ENCODE measurements at places on chromosomes 16 and 17.
A peak's percentile ranks its signal among the peaks of the same experiment; 100 is the strongest.

- no peak for DNase-seq
Observed at GRCh38 chr16:77853161-77853560, 64.8 kb downstream of the VAT1L start.

- DNase-seq, result no peak
Observed at GRCh38 chr16:28110074-28110473, 46.6 kb upstream of the GSG1L start.

DNA sequence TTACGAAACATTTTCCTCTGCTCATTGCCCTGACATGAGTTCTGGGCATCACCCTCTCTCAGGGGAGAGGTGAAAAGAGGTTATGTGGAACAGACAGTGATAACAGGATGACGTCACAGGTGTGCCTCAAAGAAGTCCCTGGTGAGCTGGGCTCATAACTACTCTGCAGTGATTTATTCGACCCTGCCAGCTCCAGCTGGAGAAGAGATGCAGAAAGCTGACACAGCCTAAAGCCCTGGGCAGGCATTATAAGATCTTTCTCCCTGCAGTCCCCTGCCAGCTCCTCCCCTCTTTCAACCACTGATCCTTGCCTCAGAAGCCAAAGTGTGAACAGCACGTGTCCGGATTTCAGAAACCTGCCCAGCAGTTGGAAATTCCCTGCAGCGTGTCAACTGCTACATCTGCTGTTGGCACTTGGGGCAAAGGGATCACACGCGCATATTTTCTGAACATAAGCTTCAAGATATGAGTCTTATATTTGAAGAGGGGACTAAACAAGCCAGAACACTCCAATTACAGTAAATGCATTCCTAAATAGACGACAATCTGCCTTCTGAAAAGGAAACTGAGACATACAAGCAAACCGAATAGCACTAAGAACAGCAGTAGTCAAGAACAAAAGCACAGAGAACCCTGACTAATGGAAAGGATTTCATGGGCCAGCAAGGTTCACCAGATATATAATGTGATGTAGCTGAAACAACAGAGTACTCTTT, 80.5 kb downstream of the SMG6 start:
- peak; percentile 21 for DNase-seq

GRCh38 chr16:70157105-70157476, 16.5 kb upstream of the CLEC18C start:
- no peak for DNase-seq

- no peak for DNase-seq
Observed at GRCh38 chr16:55042556-55043432, 112.1 kb downstream of the IRX5 start.

DNA sequence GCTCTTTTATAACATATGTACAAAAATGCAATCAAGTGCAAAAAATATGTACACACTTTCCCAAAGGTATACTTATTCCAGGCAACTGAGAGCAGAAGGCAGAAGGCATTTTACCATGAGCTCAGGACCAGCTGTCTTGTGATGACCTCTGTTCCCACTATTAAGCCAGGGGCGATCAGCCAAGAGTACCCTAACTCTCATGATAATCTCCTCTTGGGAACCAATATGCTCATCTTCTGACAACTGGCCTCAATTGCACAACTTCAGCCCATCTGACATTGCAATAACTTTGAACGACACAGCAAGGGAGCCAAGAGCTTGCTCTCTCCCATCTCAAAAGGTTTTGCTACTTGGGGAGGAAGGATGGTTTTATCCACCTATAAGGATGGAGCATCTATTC, 471.9 kb downstream of the HS3ST3B1 start:
- no peak for DNase-seq

- DNase-seq, result no peak
Observed at GRCh38 chr17:81163703-81164370, 1.5 kb upstream of the PVALEF start.

DNA sequence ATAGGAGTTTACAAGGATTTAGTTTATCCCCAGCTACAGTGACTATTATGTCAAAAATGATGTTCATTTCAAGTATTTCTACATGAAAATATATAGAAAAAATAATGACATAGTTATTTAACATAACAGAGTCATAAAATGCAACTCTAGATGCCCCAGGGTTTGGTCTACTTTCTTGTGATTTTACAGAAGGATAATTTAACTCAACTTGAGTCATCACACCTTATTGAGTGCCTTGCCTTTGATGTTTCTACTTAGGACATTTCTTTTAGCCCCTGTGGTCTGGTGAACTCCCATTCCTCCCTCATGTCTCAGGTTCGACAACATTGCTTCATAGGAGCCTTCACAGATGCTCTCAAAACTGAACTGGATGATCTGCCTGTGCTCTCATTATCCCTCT, 2.0 kb downstream of the KRT20 start:
- no peak for DNase-seq

DNA sequence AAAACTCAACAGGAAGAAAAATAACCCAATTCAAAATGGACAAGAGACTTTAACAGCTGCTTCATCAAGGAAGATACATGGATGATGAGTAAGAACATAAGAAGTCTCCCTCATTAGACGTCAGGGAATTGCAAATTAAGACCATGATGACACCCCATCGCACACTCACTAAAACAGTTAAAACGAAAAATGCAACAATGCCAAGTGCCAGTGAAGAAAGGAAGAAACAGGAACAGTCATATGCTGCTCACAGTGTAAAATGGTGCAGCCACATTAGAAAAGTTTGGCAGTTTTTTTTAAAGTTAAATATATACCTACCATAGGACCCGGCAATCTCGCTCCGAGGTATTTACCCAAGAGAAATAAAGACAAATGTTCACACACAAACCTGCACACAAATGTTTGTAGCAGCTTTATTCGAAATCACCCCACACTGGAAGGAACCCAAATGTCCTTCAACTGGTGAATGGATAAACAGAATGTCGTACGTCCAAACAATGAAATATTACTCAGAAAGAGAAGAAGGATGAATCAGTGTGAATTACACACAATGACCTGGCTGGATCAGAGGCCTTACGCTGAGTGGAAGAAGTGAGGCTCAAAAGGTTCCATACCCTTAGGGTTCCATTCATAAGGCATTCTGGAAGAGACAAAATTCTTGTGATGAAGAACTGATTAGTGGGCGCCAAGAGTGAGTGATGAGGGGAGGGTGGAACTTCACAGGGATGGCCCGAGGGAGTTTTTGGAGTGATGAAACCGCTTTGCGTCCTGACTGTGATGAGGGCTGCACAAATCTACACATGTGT, 110.3 kb downstream of the C16orf95 start:
- no peak for DNase-seq

- no peak for DNase-seq
Observed at GRCh38 chr17:32849879-32850278, 27.0 kb downstream of the MYO1D start.

GRCh38 chr17:69909389-69909788, 165.6 kb upstream of the KCNJ16 start:
- DNase-seq, result no peak

DNA sequence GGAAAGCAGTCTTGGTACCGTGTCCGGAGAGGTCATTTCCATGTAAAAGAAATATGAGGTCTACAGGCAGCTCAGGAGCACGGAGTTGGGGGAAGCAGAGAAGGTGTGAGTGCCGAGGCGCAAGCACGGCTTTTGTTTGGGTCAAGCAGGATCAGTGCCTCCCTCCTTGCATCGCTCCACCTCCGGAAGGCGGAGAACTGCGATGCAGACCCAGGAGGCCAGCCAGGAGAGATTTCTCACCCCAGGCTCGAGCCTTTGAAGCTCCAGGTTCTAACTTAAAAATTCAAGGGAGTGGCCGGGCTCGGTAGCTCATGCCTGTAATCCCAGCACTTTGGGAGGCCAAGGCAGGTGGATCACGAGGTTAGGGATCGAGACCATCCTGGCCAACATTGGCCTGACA, 25.0 kb downstream of the NAA60 start:
- DNase-seq, result no peak

DNA sequence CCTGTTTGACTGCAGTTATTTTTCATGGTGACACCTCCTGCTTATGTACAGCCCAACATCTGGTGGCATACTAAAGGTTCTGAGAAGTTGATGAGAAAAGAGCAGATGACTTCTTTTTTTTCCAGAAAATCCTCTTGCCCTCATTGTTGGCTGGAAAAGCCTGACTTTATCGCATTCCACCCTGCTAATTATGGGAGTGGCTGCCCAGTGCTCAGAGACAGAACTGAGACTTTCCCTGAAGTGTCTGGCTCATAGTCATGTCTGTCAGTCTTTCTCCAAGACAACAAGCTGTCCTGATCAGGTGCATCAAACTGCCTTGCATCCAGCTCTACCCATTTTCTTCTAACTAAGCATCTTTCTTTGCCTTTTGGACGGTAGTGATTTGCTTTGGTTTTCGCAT, 355.2 kb downstream of the CPPED1 start:
- no peak for DNase-seq

DNA sequence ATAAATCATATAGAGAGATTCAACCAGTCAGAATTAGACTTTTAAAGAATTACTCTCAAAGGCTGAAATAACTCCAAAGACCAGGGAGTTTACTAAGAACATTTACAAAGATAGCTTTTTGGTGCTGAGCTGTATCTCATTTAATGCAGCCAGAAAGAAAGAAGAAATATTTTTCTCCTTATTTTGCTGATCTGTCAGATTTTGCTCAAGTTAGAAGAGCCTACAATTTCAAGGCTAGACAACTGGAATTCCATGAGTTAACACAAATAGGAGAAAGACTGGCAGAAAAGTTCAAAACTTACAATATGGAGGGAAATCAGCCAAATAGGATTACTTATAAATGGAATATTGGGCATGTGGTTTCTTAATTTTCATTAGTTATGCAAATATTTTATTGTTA, 6.1 kb upstream of the SLFN12 start:
- DNase-seq, result no peak

DNA sequence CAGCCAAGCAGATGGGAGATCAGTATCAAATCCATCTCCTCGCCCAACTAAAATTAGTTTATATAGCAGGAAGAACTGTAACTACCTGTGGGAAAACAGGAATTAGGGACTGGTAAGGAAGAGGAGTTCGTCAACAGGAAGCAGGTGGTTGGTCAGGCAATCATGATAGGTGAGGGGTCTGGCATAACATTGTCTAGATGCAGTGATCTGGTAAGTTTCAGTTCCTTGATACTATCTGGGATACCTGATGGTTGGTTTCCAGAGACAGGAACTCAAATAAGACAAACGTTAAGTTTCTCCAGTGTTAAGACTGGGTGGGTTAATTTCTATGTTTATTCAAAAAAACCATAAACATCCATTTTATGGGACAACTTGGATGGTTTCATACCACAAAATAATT, 53.8 kb downstream of the CEP112 start:
- DNase-seq, result no peak

- no peak for DNase-seq
Observed at GRCh38 chr17:35808240-35808961, 883 bp upstream of the TAF15 start.

- no peak for DNase-seq
Observed at GRCh38 chr16:4524571-4524970, 14.0 kb downstream of the CDIP1 start.
